ENCODE measurements at places on chromosomes 3 and 15.

GRCh38 chr3:184336547-184337398, 627 bp upstream of the FAM131A start:
- peak overlapping the region; percentile 91 for H3K4me3 ChIP-seq
- H3K27me3 ChIP-seq = no peaks in the 10 kb centered on the region
- H3K4me1 ChIP-seq = peaks cover 44% of the 10 kb centered on the region

DNA sequence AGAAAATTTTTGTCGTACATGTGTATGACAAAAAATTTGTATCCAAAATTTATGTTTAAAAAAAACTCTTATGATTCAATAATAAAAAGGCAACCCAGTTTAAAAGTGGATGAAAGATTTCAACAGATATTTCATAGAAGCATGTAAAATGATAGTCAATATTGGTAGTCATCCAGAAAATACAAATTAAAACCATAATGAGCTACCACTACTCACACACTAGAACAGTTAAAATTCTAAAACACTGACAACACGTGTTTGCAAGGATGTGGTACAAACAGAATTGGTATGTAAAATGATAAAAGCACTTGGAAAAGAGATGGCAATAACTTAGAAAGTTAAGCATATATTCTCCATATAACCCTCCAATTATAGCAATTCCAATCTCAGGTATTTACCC, 303.0 kb upstream of the NR2F2 start:
- no peaks in the 10 kb centered on the region for H3K36me3 ChIP-seq
- peaks cover 12% of the 10 kb centered on the region for H3K27me3 ChIP-seq
- no peak overlapping the region for H3K4me3 ChIP-seq
- no peak for DNase-seq
- no peaks in the 10 kb centered on the region for H3K4me1 ChIP-seq

DNA sequence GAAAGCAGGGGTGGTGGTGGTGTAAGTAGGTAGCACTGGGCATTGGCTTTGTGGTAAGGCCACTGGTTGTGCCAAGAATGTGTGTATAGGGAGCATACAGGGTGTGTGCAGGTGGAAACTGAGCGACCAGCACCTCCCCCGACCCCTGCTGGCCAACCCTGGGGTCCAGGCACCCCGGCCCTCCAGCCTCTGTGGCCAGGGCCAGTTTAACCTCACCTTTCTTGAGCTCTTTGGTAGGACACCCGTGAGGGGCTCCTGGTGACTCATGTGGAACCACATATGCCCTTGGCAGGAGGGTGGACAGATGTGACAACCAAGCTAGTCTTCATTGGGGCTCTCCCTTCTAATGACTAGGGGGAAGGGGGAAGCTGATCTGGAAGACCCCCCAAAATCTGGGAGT, 19.5 kb downstream of the SHF start:
- no peak overlapping the region for H3K4me3 ChIP-seq
- H3K27ac ChIP-seq = peak overlapping the region; percentile 78
- H3K27me3 ChIP-seq = no peaks in the 10 kb centered on the region
- peaks cover 6% of the 10 kb centered on the region for H3K4me1 ChIP-seq
- no peaks in the 10 kb centered on the region for H3K36me3 ChIP-seq

DNA sequence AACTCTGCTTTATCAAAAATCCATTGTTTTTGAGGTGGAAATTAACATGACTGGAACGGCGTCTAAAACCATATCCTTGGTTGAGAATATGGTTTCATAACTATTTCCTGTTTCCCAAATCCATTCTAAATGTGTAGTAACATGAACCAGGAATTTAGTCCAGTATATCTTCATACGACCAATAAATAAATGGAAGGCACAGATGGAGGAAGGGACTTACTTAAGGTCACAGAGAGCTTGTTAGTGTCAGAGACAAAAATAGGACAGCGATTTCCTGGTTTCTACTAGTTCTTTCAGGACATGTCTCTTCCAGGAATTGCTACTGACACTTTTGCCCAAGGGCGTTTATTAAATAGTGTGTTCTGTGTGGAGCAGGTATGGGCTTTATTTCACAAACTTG, 41.2 kb downstream of the HES1 start:
- no peaks in the 10 kb centered on the region for H3K27me3 ChIP-seq
- H3K27ac ChIP-seq = no peak overlapping the region
- no peaks in the 10 kb centered on the region for H3K4me1 ChIP-seq
- H3K4me3 ChIP-seq = no peak overlapping the region
- DNase-seq = no peak
- H3K36me3 ChIP-seq = no peaks in the 10 kb centered on the region

DNA sequence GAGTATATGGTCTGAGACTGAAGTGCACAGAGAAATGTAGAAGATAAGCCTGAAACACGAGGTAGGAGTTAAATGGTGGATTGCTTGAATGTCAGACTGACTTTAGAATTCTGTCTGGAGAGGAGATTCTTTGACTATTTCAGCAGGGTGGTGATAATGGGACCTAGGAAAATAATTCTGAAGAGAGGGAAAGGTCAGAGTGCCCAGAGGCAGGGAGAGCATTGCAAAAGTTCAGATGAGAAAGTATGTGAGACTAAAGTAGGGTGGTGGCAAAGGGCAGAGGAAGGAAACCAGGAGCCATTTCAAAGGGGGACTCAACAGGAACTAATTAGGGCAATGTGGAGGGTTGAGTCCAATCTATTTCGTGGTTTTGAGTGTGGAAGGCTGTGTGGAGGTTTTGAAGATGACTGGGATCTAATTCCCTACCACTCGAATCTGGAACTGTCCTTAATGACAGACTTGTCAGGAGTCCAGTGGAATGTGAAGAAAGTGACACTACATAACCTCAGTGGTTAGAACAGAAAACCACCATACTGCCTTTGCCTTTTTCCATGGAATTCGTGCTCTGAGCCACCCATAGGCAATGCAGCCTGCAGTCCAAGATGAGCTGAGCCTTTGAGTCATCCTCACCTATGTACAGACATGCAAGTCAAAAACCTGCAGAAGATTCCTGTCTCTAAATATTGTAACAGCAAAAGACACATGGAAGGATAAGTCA, 16.1 kb downstream of the CPOX start:
- H3K27me3 ChIP-seq = no peaks in the 10 kb centered on the region
- H3K4me3 ChIP-seq = no peak overlapping the region
- DNase-seq = no peak
- peaks cover 5% of the 10 kb centered on the region for H3K36me3 ChIP-seq
- H3K27ac ChIP-seq = peak overlapping the region; percentile 45

DNA sequence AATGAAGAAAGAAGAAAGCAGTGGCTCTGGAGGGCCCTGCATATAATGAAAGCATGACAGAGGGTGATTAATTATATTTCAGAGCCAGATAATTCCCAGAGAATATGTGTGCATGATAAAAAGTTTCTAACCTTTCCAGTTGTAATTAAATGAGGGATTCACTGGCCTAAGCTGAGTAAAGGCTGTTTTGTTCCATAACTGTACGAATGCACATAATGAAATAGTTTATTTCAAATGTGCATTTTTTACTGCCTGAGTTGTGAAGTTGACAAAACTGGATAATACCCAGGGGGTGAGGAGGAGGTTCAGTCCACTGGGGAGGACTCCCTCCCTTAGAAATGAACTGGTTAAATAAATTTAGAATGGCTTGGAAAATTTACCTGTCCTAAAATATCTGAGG, 616.4 kb downstream of the TAFA4 start:
- no peaks in the 10 kb centered on the region for H3K4me1 ChIP-seq
- no peaks in the 10 kb centered on the region for H3K27me3 ChIP-seq
- H3K27ac ChIP-seq = no peak overlapping the region
- no peak for DNase-seq
- H3K36me3 ChIP-seq = peaks cover 13% of the 10 kb centered on the region
